GM06990 (cell line): ENCODE measurements at places on chromosomes 11 and 22.

DNA sequence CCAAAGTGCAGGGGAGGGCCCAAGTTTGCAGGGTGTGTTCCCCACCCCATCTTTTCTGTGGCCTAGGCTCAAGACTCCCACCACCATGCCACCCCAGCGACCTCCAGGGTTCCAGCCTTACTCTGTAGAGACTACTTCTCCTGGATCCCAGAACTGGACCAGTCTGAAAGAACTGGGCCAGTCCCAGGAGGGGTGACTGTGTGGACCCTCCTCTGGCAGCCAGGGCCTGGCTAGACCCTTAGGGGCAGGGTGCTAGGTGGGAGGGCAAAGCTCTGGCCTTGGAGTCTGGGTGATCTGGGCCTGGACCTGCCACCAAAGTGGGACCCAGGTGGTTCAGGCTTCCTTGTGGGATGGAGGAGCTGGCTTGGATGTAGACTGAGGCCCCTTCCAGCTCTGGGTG, 41.8 kb upstream of the ACCSL start:
- no peak for DNase-seq

DNA sequence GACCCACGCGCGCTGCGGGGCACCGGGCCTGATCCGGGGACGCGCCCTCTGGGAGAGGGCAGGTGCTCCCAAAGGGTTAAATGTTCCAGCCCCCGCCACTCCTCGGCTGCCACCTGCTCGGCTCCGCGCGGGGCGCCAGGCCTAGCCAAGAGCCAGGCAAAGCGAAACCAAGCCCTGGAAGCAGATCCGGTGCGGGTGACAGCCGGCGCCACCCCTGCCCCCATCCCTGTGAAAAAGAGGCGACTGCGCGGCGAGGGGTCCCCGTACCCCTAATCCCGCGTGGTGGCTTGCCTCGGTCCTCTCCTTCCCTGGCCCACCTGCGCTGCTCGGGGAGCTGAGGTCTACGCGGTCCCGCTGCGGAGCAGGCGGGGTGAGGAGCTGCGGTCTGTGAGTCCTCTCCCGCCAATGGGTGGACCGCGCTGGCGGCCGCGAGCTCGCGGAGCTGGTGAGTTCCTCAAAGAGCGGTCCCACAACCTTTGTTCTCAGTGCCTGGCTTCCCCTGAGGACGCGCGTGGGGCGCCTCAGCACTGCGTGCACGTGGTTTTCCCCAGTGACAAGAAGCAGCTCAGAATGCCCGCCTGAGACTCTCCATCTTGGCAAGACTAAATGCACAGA, at the start of gene ME3:
TSS of gene ME3 (minus strand) at position 610 of the 615 bp plus-strand sequence.
- DNase-seq, result peak; percentile 18

DNA sequence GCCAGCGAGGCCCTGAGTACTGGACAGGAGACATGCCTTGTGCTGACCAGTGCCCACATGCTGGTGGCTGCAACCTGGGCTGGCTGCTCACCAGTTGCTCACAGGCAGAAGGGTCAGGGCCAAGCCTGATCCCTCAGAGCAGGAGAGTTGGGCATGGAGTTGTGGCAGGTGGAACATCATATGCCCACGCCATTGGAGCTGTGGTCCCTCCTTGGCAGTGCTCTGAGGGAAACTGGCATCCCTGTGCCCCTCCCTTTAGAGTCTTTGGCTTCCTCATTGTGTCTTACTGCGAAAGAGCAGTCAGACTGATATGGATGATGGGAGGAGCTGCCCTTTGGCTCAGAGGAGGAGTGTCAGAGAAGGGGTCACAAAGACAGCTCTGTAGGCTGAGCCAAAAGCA, 3.1 kb upstream of the MYEOV start:
- no peak for DNase-seq

DNA sequence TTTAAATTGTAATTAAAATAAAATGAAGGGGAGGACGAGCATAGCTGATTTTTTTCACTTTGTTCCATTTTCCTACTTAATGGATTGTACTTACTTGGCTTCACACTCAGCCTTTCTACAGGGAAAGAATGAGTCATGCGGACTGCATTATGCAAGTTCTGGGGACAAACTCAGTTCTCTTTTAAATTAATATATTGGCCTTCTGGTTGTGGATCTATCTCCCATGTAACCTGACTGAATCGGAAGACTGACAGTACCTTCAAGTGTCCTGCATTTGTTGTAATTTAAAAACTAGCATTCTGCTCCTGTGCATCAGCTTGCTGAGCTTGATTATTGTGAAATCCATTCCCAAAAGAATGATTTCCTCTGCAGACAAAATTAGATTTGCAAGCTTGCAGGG, 12.2 kb downstream of the OR8D1 start:
- DNase-seq, result no peak

DNA sequence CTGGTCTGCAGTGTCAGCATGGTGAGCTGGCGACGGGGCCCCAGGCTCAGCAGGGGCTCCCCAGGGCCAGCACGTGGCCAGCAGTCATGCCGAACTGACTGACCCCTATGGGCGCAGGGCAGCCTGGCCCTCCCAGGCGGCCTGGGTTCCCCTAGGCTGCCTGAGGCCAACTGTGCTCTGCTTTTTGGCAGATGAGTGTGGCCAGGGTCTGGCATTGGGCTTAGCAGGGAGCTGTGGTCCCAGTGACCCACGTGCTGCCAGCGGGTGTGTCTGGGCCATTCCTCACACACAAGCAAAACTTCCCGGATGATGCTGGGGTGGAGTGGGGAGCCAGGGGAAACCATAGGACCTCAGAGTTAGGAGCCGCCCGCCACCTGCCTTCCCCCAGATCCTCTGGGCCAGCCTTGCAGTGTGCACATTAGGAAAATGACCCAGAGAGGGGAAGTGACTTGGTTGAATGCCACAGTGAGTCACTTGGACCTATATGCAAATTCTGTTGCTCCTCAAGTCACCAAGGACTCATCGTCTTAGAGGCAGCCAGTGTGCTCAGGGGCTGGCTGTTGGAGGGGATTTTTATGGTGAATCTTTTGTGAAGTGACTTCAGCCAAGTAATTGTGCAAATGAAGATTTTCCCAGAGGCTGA, 6.5 kb downstream of the ADORA2A start:
- no peak for DNase-seq

- no peak for DNase-seq
Measured at GRCh38 chr11:80441821-80442220, 1001.0 kb upstream of the TENM4 start.

GRCh38 chr11:80327956-80328614, 887.3 kb upstream of the TENM4 start:
- no peak for DNase-seq

- no peak for DNase-seq
Measured at GRCh38 chr11:87281496-87281895, 243.8 kb downstream of the TMEM135 start.

DNA sequence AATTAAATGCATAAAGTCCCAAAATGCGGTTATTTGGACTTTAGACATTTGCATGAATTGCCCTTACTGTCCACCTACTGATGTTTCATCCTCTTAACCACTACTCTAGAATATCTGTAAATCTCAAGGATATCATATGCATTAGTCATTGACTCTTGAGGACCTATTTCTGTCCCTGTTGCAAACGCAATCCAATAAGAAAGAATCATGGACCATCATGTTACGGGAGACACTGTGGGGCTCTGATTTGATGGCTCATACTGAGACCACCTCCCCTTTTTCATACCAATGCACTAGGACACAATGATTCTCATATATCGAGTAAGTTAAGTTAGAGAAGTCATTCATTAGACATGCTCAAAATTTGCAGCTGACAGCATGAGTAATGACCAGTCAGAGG, 14.4 kb downstream of the POU2AF2 start:
- no peak for DNase-seq
